ENCODE measurements at places on chromosomes 11 and 22. TPM values are rescaled to one million over a fixed set of nuclear protein-coding genes. Genes with fewer than 3 reads are reported as not detected.

KCNK4 gene
- not detected for total RNA-seq

RAB3IL1 gene
- 4.3 TPM for total RNA-seq

HPX gene
- total RNA-seq = 0.46 TPM

CNGA4 gene
- total RNA-seq = 0.09 TPM

NXPE4 gene
- total RNA-seq = not detected

SUSD2 gene
- 2.8 TPM for total RNA-seq

PAMR1 gene
- 499 TPM for total RNA-seq

MS4A2 gene
- total RNA-seq = not detected

KCNJ11 gene
- not detected for total RNA-seq

KCTD21 gene
- total RNA-seq = 6.9 TPM

KIF18A gene
- total RNA-seq = 2.6 TPM

CASP5 gene
- total RNA-seq = 0.14 TPM

F2 gene
- 0.18 TPM for total RNA-seq

VPREB1 gene
- not detected for total RNA-seq

MUC2 gene
- not detected for total RNA-seq

SLN gene
- not detected for total RNA-seq

TSPAN32 gene
- under 0.01 TPM for total RNA-seq

P4HA3 gene
- 35.9 TPM for total RNA-seq

KCNK7 gene
- total RNA-seq = 0.43 TPM

SPDYC gene
- total RNA-seq = not detected

RBFOX2 gene
- total RNA-seq = 164 TPM

OR8G5 gene
- not detected for total RNA-seq

SLC22A9 gene
- not detected for total RNA-seq

CDHR5 gene
- total RNA-seq = not detected

CALCA gene
- not detected for total RNA-seq

SNX32 gene
- total RNA-seq = 1.3 TPM

C11orf42 gene
- not detected for total RNA-seq

DENND6B gene
- 1.6 TPM for total RNA-seq

NCAM1 gene
- 0.28 TPM for total RNA-seq

SCGB1C1 gene
- total RNA-seq = not detected

MUC5AC gene
- total RNA-seq = not detected

FAT3 gene
- 0.14 TPM for total RNA-seq

USH1C gene
- not detected for total RNA-seq

GLB1L2 gene
- 0.18 TPM for total RNA-seq

TMA7B gene
- total RNA-seq = not detected

SERPING1 gene
- 10.8 TPM for total RNA-seq

LRRC56 gene
- total RNA-seq = 0.85 TPM

MRGPRE gene
- not detected for total RNA-seq

HBG1 gene
- not detected for total RNA-seq

PHF21B gene
- total RNA-seq = not detected

LRFN4 gene
- 10.7 TPM for total RNA-seq

BET1L gene
- 15.8 TPM for total RNA-seq

FOLR2 gene
- total RNA-seq = not detected

SMTNL1 gene
- not detected for total RNA-seq

RTN4R gene
- total RNA-seq = 0.28 TPM

RIC3 gene
- not detected for total RNA-seq
